NCI-H460 (cell line): ENCODE measurements at places on chromosomes 2 and 18. TPM values are rescaled to one million over a fixed set of nuclear protein-coding genes. Genes with fewer than 3 reads are reported as not detected.
A peak's percentile ranks its signal among the peaks of the same experiment; 100 is the strongest.

NOL4 gene
- 0.47 and 0.55 TPM in 2 replicates for total RNA-seq

- DNase-seq, result peak; percentile 90
Observed at GRCh38 chr2:100902817-100903405, 83.0 kb downstream of the NPAS2 start.

DNA sequence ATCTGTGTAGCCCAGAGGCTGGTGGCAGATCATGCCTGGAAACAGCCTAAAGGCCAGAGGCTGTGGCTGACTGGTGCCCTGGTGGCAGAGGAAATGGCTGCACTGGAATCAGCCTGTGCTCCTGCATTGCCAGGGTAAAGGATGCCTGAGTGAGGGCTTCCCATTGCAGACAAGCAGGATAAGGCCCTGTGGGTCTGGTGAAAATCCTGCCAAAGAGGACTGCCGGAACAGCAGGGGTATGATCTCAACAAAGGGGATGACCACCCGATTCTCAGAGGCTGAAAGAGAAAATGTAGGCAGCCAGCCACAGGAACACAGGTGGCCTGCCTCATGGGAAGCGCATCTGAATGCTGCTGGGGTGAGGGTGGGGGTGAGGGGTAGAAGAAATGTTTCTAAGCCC lies 48.2 kb downstream of the FBXO48 start:
- no peak for DNase-seq

RTP5 gene
- total RNA-seq, result not detected in 2 replicates

- no peak for DNase-seq
Observed at GRCh38 chr18:10169064-10169562, 255.3 kb downstream of the VAPA start.

- no peak for DNase-seq
Observed at GRCh38 chr2:26327291-26328272, 18.4 kb upstream of the SELENOI start.

GRCh38 chr18:37845498-37845897 lies 279.9 kb upstream of the CELF4 start:
- DNase-seq, result no peak

SMAD7 gene
- 2.0 and 2.1 TPM in 2 replicates for total RNA-seq

SLC9A4 gene
- total RNA-seq, result not detected in 2 replicates

TFCP2L1 gene
- 0.02 and 0.09 TPM in 2 replicates for total RNA-seq

DNA sequence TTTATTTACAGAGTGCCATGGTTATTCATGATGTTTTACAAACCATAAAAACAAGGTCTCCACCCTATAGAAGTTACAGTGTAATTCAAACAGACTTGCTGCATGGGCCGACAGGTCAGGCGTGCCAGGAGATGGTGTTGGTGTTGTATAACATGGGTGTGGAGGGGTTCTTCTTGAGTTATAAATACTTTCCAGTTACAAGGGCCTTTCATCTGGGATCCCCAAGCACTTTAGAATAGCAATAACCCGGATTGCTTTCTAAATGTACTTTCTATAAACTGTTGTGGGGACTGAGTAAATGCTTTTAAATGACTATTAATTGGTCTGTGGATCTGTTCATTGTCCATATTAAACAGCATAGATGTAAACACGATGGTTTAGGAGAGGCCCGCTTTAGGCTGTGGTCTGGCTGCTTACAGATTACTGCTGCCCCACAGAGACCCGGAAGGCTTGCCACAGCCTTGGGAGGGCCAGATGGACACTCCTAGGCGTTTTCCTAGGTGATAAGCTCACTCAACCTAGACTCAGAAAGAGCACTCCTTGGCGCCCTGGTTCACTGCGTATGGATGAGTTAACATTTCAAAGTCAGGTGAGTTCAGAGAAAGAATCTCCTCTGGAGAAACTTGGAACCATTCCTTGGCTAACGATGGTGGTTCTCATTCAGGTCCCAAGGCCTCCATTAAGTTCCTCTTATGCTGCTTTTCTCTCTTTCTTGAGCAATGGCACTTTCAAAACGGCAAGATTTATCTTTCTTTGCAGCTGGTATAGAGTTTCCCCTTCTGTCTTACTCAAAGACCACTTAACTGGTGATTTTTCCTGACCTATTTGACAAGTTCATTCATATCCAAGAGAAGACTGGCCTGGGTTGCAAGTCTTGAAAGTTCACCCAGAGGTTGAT lies 3.6 kb upstream of the KIAA2012 start:
- DNase-seq, result no peak

KCNJ3 gene
- not detected in 2 replicates for total RNA-seq

FOXD4L1 gene
- total RNA-seq, result 0.25 TPM in 1 of 2 replicates, not detected in the other

ADD2 gene
- 23.1 and 29.8 TPM in 2 replicates for total RNA-seq

GRCh38 chr2:64586883-64587481 lies 62.9 kb downstream of the AFTPH start:
- DNase-seq, result peak; percentile 60

- DNase-seq, result peak; percentile 85
Observed at GRCh38 chr2:19362755-19363473, 4.5 kb upstream of the OSR1 start.

DNA sequence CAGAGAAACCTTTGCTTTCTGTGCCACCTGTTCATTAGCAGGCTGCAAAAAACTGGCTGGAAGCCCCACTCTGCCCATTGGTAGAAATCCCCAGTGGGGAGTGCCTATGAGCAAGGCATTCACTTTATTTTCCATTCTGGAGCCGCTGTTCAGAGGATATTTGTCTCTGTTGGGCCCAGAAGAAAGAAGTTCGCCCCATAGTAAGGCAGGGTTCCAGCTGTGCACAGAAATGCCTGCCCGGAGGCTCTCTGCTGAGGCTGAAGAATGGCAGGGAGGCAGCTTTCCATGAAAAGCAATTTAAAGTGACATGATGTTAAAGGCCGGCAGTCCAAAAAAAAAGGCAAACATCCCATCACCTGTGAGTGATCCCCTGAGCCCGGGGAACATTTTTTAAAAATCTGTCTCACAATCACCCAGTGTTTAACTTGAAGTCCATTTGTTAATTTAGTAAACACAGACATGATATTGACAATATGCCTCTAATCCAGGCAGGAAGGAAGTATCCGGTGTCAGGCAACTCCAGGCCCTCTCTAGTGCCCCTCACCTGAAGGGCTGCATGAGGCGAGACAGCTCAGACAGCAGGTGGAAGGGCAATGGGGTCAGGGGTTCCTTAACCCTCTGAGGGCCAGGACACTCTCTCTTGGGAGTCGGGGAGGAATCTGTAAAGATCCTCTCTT lies 265.1 kb upstream of the SIX2 start:
- no peak for DNase-seq

- peak; percentile 5 for DNase-seq
Observed at GRCh38 chr2:59025157-59025757, 784.1 kb upstream of the FANCL start.

DNA sequence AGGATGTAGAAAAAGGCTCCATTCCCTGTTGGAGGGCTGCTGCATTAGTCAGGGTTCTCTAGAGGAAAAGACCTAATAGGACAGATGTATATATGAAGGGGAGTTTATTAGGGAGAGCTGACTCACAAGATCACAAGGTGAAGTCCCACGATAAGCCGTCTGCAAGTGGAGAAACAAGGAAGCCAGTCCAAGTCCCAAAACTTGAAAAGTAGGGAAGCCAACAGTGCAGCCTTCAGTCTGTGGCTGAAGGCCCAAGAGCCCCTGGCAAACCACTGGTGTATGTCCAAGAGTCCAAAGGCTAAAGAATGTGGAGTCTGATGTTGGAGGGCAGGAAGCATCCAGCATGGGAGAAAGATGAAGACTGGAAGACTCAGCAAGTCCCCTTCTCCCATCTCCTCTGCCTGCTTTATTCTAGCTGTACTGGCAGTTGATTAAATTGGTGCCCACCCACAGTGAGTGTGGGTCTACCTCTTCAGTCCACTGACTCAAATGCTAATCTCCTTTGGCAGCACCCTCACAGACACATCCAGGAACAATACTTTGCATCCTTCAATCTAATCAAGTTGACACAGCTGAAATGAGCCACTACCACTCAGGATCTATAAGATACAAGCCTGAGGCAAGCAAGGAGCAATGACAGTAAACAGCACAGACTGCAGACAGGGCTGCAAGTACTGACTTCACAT lies 30.0 kb upstream of the ATG16L1 start:
- no peak for DNase-seq
